HEK293T (cell line): ENCODE measurements at places on chromosomes 4 and X.

DNA sequence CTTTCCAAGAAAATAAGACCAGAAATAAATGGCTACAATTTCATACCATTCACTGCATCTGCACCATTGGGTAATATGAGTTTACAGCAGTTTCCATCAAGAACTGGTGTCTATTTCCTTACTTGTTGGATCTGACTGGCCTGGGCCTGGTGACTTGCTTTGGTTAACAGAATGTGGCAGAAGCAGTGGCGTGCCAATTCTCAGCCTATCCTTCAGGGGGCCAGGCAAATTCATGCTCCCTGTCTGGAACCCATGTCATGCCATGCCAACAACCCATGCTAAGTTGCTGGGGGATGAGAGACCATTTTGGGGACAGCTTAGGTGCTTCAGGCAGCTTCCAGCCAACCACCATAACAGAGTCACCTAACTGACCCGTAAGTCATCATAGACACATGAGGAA lies 656.7 kb downstream of the SPOCK3 start:
- DNase-seq = no peak

DNA sequence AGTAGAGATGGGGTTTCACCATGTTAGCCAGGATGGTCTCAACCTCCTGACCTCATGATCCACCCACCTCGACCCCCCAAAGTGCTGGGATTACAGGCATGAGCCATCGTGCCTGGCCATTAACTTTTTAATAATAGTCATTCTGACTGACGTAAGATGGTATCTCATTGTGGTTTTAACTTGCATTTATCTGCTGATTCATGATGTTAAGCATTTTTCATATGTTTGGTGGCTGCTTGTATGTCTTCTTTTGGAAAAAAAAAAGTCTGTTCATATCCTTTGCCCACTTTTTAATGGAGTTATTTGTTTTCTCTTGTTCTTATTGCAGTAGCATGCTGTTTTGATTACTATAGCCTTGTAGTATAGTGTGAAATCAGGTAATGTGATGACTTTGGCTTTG lies 45.8 kb downstream of the ANXA10 start:
- DNase-seq = no peak

- no peak for DNase-seq
Measured at GRCh38 chrX:123173833-123174232, 10.2 kb upstream of the GRIA3 start.

- DNase-seq = no peak
Measured at GRCh38 chr4:100461807-100462605, 55.8 kb downstream of the EMCN start.

GRCh38 chrX:30027636-30028035 lies 187.7 kb upstream of the MAGEB2 start:
- DNase-seq = no peak
